Stimulated activated CD4-positive, alpha-beta T cell treated with anti-CD3 and anti-CD28 coated beads, Interleukin-4, amount 100 ng/mL, for 4 hours (primary cell): ENCODE measurements at places on chromosomes 2 and 18.

DNA sequence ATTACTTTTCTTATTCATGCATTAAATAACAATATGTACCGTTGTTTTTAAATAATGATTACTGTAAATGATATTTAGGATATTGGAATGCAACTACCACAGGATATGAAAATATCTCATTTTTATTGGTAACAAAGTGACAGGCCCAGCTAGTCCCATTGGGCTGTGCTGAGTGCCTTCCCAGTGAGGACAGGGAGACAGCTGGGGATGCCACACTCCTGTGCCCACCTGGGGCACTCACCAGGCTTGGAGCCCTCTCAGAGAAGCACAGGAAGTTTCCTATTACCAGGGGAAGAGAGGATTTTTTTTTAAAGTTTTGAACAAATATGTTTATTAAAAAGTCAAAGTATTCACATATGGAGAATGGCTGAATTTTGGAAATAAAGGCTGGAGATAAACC is 48.9 kb downstream of the PARD6G start:
- no peak for DNase-seq

GRCh38 chr2:3129867-3130266 is 247.8 kb downstream of the EIPR1 start:
- DNase-seq, result no peak

DNA sequence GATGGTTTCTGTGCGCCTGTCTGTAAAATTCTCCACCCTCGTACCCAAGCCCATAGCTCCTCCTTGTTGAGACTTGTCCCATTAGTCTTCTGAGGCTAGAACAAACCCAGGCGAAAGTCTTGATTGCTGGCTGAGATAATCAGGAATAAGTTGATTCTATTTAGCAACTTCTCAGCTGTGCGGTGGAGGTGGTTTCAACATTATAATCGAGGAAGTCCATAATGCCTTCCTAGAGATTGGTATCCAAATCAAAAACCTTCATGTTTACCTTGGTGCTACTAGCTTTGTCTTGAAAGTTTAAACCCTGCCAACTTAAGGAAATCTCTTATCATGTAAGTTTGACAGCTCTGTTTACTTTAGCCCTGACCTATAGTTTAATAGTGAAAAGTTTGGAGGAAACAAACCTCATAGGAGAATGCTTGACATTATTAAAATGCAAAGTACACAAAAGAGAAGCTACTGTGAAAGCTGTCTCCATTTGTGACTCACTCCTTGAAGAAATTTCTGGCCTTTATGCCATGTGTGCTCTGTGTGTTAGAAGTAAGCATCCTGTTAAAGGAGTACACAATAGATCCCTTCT is 36.6 kb upstream of the DSC1 start:
- no peak for DNase-seq

DNA sequence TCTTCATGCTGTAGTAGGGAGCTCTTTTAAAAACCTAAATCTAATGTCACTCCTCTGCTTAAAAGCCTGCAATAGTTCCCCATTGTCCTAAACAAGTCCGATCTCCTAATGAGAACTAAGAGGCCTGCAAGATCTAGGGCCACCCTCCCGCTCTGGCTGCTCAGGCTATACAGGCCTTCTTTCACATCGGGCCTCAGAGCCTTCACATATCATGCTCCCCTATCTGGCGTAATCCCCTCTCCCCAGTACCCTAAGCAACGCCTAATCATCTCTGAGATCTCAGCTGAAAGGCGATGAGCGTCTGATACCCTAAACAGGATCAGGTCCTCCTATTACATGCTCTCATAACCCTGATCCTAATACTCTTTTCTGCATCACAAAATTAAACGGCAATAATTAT is 1.9 kb downstream of the MAP4K3 start:
- no peak for DNase-seq

- DNase-seq, result no peak
These were observed 244.9 kb upstream of the MYT1L start for GRCh38 chr2:2575870-2576386.

GRCh38 chr2:205076405-205076804 is 531.1 kb downstream of the PARD3B start:
- no peak for DNase-seq

GRCh38 chr2:128803222-128803621 is 484.6 kb upstream of the HS6ST1 start:
- DNase-seq, result no peak

- no peak for DNase-seq
These were observed 634 bp upstream of the CNDP1 start for GRCh38 chr18:74533666-74534065.

DNA sequence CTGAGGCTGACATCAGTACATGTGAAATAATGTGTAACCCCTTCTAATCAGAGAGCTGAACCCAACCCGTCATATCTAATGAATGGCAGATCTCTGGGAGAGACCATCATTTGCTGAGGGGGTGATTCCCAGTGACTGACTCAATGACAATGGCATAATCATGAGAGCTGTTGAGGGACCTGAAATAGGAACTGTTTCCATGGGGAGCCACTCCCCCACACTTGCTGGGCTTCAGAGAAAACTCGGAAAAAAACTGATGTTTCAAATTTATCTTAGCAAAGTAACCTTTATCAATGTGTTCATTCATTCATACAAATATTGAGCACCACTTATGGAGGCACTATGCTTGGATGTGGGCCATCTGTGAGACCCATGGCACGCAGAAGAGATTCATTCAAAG is 93.4 kb upstream of the ZBTB14 start:
- no peak for DNase-seq

DNA sequence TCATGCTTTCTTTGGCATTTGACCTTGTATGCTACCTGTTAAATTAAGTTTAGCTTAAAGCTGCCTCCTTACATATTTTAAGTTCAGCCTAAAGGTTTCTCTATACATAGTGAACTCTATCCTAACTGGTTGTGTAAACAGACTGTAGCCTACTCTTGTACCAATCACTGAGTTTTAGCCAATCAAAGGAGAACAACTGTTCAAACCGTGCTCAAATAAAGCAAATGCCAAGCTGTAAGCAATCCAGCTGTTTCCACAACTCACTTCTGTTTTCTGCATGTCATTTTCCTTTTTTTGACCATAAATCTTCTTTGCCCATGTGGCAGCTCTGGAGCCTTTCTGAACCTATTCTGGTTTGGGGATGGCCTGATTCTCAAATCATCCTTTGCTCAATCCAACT is 1603.8 kb upstream of the ACVR2A start:
- no peak for DNase-seq

- no peak for DNase-seq
These were observed 150.0 kb upstream of the GALNT5 start for GRCh38 chr2:157107460-157107859.

DNA sequence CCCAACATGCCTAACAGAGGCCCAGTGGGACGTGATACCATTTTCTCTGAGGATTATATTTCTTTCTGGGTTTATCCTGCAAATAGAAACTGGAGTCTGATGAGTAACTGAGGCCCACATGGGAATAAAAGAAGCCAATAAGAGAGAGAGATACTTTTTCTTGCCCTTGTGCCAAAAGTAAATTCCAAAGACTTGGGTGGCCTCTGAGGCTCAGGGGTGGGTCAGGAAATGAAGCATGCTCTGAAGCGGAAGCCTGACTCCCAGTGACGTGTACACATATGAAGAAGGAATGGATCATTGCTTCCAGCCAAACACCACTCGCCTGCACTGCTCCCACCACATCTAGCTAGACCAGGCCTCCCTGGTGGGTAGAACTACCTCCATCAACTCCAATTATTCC is 273.6 kb upstream of the NCKAP5 start:
- no peak for DNase-seq

DNA sequence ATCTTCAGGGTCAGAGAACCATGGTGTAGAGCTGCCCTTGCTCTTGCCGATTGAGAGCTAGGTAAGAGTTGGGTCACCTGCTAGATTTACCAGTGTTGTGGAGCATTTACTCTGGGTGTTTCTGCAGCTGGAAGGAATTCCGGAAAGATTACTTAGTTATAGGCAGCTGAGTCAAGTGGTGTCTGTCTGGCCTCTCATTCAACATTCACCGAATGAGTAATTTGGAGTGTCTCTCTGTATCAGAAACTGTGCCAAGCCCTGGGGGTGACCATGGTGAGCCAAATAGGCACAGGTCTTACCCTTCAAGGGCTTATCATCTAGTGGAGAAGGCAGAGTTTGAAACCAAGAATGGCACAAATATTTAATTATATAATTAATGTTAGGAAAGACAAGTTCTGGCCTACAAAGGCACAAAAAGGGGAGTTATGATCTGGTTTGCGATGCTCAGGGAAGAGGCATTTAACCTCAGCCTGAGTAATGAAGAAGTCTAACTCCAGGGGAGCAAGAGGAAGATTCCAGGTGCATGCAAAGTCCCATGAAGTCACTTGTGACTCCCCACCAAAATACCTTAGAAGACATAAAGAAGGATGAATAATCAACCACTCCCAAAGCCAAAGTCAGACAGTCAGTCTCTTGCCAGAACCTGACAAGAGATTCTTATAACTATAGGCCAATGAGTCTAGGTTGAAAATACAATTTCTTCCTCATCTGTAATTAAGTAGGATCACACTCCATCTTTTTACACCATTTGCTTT is 12.5 kb downstream of the SETBP1 start:
- DNase-seq, result no peak

DNA sequence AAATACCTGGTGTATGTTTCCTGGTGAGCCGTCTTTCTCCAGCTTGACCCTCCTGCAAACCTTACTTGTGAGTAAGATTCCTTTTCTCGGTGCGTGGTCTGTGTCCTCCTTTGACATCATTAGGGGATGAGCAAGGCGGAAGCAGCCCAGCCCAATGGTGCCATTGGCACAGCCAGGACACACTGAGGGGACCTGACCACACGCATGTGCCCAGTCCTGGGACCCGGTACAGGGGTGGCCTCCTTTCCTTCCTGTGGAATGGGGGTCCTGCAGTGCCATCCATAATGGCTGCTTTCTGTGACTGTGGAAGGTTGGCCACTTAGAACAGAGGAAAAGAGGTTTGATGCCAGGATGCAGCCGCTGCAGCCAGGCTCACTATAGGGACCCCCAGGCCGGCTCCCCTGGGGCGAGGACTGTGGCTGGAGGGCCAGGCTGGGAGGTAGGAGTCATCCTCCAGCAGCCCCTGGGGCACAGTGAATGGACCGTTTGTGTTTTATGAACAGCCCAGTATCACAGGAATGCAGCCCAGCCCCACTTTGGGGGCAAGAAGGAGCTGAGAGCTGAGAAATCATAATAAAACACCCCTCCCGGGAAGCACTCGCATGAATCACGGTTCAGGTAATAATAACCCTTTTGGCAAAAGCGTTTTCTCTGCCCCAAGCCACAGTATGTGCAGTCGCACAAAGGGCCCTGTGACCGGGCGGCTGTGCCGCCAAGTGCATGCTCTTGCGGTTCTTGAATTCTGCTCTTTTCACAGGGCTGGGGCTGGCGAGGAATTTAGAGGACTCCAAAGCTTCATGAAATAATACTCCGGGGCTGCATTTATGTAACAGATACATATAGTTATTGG is 73.2 kb downstream of the ASB1 start:
- no peak for DNase-seq

GRCh38 chr2:118085173-118086023 is 2.9 kb upstream of the INSIG2 start:
- no peak for DNase-seq

DNA sequence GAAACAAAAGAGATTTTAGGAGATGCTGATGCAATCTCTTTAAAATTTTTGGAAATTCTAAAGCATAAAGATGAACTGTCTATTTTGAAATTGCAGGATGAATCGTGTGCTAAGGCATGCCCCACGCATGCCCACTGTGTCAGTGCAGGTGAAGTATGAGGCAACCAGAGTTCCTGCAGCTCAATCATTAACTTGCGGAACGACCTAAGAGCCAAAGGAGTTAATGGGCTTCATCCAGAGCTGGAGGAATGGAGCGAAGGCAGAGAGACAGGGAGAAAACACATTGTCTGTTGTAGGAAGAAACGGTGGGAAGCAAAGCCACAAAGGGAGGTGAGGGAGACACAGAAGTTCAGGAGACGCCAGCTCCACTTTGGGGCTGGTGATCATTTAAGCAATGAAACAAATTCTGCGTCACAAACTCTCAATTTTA is 265.2 kb downstream of the CCDC85A start:
- DNase-seq, result no peak

DNA sequence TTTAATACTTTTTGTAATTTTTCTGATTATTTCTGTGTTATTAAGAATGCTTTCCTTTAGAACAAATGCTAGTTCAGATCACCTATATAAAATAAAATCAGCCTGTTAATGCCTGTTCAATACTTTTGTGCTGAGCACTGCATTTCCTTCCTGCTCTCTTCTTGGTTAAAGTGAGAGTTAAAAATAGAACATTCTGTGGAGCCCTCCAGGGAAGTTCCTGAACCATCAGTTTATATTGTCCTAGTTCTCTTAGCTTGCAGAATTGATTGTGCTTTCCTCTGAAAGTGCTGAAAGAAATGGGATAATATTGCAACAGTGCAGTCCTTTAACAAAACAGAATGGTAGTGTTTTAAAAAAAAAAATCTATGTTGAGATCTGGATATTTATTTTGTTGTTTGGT is 74.6 kb upstream of the UBXN4 start:
- no peak for DNase-seq

DNA sequence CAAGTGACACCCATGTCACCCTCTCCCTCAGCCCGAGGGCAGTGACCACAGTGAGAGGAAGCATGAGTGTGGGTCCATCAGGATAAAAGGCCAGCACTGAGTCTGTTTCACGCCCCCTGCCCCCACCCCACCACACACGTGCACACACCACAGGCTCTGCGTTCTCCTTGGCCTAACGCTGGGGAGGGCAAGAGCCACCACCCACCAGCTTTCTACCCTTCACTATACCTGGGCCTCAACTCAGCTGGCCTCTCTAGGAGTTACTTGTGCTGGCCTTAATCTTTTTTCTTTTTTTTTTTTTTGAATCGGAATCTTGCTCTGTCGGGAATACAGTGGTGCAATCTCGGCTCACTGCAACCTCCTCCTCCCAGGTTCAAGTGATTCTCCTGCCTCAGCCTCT is 140.5 kb downstream of the ZFP36L2 start:
- DNase-seq, result no peak

DNA sequence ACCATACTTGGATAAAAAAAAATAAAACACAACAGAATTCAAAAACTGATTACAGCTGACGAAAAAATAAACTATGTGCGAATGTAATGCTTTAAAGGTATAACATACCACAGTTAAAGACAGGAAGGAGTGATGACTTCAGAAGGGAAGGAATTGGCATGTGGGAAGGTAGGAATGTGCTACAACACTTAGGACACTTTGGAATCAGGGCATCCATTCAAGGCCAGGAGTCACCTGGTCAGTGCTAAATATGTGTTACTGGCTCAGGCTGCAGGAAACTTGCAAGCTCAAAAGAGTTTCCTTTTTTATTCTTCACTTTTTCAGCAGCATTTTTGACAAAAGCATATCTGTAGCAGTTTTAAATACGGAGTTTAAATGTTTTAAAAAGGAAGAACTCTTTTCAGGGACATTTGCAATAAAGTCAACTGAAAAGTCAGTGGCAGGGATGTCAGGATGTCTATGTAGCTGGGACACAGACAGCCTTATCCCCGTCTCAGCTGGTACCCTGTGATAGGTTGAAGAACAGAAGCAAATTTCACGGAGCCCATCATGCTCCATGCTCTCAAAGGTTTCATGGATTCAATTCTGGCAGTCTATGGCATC is 138.0 kb upstream of the KLHL14 start:
- no peak for DNase-seq

GRCh38 chr2:224178056-224178455 is 139.0 kb upstream of the SERPINE2 start:
- no peak for DNase-seq
